Stimulated activated CD8-positive, alpha-beta memory T cell treated with anti-CD3 and anti-CD28 coated beads, Interleukin-4, amount 100 ng/mL, for 4 hours (primary cell): ENCODE measurements at places on chromosomes 3 and 15.

DNA sequence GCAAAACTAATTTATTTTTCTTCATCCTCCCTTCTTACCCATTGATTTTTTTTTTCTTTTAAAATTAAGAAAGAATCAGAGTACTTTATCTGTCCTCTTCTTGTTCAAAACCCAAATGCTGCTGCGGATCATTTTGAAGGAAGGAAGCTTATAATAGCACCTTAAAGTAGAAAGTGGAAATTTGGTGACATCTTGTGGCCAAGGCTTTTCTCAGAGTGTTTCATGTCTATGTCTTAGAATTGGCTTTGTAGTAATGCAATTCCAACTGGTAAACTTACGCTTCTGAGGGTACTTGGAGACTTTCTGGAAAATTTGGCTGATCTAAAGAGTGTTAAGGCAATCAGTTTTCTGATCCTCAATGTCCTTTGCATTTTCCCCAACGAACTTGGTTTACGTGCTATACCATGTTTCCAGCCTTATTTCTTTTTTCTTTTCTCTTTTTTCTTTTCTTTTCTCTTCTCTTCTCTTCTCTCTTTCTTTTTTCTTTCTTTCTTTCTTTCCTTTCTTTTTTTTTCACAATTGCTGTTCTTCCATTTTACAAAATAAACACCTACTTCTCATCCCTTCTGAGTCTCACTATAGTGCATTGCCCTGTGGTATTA lies 30.7 kb downstream of the C3orf38 start:
- DNase-seq: no peak

GRCh38 chr15:100766243-100767000 lies 113.2 kb upstream of the ALDH1A3 start:
- DNase-seq: no peak

GRCh38 chr3:169250000-169250399 lies 413.5 kb downstream of the MECOM start:
- no peak for DNase-seq

DNA sequence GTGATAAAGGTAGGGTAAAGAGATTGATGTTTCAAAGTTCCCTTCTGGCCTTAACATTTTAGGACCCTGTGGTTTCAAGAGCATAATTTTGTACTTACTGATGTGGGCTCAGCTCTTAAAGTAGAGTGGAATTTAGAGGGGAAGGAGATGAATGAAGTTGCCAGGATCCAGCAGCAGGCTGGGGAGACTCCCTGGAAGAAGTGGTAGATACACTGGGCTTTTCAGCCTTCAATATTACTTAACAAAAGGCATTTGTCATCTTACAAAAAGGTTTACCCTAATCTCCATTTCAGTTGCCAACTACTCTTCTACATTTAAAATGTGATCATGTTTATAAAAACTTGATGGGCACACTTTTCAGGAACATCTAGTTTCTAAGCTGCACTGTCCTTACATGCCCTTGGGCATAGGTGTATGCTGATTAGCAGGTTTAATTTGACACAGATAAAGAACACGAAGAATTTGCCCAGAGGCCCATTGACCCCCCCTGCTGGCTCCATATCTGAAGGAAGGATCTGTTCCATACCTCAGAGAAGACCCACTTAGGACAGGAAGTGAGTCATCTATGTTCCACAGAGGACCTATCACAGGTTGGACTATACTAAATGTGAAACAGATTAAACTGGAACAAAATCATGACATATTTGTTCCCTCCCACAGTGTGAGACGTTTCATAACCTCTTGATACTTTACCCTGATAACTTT lies 93.0 kb upstream of the LPP start:
- peak; percentile 19 for DNase-seq

GRCh38 chr3:48476426-48477053 lies 27.4 kb downstream of the SHISA5 start:
- DNase-seq: no peak

GRCh38 chr15:60531801-60532200 lies 52.9 kb upstream of the ICE2 start:
- DNase-seq: no peak

GRCh38 chr3:187049462-187050101 lies 89.7 kb downstream of the RPL39L start:
- no peak for DNase-seq

- DNase-seq: no peak
Measured at GRCh38 chr3:196519718-196520082, 4.6 kb upstream of the SMCO1 start.

DNA sequence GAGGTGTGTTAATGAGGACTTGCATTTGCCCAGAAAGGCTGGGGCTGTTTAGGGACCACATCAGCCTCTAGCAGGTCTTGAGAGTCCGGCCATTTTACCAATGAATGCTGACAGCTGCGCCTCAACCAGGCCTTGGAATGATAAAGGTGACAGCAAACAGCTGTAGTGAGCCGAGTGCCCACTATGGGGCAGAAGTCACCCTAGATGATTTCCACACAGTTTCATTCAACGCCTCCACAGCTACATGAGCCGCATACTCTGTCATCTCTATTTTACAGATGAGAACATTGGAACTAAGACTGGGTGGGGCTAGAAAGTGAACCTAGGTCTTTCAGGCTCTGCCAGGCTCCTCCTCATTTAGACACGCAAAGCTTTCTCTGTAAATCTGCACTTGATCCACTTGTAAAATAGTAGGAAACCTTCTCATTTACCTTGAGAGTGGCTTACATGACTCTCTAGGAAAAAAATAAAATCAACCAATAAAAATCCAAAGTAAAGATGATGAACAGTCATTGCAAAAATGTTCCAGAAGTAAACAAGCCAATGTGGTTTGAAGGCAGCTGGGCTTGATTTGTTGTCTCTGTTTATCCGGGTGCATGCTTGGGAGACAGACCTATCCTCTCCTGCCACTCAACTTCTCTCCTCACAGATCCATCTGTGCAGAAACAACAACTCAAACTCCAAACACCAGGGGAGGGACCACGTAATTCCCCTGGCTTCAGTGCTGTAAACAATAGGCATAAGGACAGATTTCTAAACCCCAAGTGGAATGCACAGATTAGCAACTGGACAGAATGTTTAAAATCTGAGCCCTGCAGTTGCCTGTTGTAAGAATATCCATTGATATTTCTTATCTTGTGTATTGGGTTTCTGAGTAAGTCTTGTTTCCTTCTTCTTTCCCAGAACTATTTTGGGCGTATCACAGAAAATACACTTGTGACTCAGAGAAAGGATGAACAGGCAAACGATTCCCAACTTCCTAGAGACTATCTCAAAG lies 31.5 kb upstream of the LDHAL6B start:
- no peak for DNase-seq

GRCh38 chr3:13208706-13209633 lies 135.7 kb upstream of the IQSEC1 start:
- no peak for DNase-seq
